AG10803 (cell line): ENCODE measurements at places on chromosomes 4 and X.

GRCh38 chrX:149568701-149569296 lies 18.5 kb downstream of the MAGEA9B start:
- no peak for DNase-seq

GRCh38 chr4:20393486-20394100 lies 141.9 kb downstream of the SLIT2 start:
- peak; percentile 60 for DNase-seq

- no peak for DNase-seq
Measured at GRCh38 chr4:88804234-88804633, 106.6 kb upstream of the NAP1L5 start.

- peak; percentile 70 for DNase-seq
Measured at GRCh38 chrX:119686087-119686691, 6.8 kb downstream of the SEPTIN6 start.

DNA sequence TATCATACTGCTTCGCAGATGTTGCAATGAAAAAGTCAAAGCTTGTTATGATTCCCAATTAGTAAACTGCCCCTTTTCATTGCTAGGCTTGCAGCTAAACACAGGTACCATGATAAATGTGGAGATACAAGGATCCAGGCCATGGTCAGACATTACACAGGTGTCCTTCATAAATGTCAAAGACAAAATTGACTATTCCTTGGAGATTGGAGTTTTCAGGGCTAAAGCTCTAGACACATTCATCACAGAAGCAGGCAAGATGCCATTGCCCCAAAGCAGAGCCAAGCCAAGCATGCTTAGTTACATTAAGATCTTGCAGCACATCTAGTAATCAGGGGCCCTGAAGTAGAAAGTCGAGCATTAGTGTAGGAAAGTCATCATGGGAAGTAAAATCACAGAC lies 111.3 kb upstream of the INTU start:
- DNase-seq = no peak

GRCh38 chrX:50680990-50681389 lies 133.0 kb downstream of the SHROOM4 start:
- DNase-seq = no peak
